Stimulated activated effector memory CD8-positive, alpha-beta T cell treated with anti-CD3 and anti-CD28 coated beads, Interleukin-12 subunit alpha, Interleukin-12 subunit beta, amount 100 ng/mL, for 72 hours (primary cell): ENCODE measurements at places on chromosomes 13 and 19.

GRCh38 chr19:43555185-43555770 lies 20.0 kb downstream of the XRCC1 start:
- DNase-seq: peak; percentile 80

DNA sequence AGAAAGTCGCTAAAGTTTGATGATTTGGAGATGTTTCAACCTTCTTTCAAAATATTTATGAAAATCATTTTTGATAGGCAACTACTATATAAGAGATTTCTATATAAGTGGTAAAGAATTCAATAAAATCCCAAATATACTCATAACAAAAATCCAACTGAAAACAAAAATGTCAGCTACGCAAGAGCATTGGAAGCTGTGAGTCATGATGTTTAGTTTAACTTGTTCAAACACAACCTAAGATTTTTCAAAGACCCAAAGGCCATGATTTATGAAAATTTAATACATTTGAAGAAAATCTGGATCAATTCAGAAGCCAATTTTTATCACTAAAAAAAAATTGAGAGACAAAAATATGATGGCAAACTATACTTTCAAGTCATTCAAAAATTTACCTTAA lies 226.6 kb downstream of the MZT1 start:
- no peak for DNase-seq

DNA sequence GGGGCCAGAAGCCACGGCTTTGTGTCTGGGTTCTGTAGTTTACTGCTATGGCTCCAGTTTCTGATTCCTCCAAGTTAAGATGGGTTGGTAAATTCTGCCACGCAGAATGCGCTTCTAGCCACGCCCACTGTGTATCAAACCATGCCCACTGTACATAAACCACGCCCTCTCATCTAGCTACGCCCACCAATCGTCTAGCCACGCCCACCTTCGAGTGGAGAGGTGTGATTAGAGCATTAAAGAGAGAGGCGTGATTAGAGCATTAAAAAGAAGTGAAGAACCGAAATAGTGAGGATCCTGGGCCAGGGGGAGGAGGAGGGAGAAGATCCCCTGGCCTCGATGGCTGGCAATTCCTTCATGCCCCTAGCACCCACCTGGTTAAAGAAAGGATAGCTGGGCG lies 43.7 kb upstream of the ADGRE5 start:
- no peak for DNase-seq

GRCh38 chr19:19775891-19776205 lies 42.9 kb upstream of the ZNF14 start:
- DNase-seq: no peak

GRCh38 chr13:65932587-65933239 lies 1297.4 kb downstream of the PCDH9 start:
- DNase-seq: no peak

GRCh38 chr19:53365899-53366493 lies 491 bp downstream of the ZNF525 start:
- DNase-seq: no peak

GRCh38 chr19:2977746-2978138 lies 378 bp downstream of the TLE6 start:
- DNase-seq: no peak

DNA sequence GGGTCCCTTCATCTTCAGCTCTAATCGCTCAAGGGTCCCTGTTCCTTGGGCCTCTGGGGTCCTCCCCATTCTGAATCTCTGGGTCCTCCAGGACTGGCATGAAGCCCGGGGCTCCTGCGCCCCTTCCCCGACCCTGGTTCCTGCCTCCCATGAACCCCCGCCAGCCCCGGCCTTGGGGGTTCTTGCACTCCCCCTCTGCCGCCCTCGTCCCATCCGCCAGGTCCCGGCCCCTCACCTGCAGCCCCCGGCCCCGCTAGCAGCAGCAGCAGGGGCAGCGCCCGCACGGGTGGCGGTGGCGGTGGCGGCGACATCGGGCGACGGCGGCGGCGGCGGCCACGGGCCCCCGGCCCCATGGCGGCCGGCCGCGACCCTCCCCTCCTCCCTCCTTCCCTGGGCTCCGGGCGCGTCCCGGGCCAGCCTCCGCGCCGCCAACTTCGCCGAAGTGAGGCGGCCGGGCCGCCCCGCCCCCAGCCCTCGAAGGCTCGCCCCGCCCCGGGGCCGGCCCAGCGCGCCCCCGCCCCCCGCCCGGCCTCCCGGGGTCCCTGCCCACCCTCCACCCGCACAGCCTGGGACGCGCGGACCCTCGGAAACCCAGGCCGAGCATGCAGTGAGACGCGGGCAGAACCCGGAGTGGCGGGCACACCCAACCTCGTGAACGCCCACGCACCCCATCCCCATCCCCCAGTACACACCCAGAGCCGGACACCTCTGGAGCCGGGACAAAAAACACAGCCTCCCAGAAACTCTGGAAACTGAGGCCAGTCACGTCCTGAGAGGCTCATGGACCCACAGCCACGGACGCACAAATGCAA lies at the start of gene NOTCH3:
TSS of gene NOTCH3 (minus strand) at position 443 of the 812 bp plus-strand sequence. CDS start at position 353, 90 bp downstream.
- DNase-seq: no peak

DNA sequence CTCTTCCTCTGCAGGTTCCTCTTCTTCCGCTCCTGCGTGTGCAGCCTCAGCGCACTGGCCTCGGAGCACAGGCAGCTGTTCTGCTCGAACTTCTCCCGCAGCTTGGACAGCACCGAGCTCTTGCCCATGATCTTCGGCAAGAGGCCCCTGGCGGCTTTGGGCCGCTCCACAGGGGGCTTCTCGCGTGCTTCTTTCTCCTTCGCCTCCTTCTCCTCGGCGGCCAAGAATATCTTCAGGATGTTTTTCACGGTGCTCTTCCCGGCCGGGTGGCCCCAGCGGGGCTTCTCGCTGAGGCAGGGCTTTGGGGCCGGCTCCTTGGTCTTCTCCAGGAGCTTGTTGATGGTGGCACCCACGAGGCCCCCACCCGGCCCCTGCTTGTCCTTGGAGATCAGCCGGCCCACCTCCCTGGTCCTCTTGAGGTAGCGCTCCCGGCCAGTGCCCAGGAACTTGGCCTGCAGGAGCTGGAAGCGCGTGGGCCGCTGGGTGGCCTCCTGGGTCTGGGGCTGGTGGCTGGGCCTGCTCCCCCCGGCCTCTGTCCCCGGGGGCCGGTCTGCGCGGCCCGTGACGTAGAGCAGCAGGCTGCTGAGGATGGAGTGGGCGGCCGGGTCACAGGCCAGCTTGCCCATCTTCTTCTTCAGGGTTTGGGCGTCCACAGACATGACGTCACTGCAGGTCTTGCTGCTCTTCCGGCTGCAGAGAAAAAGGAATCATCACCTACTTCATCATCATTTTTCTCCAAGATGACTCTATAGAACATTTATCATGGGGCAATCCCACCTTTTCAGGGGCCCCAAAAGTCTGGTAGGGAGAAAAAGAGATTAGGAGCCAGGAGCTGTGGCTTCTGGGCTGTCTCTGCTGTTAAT lies 43.8 kb upstream of the GRTP1 start:
- DNase-seq: no peak

- no peak for DNase-seq
These were observed 222.1 kb downstream of the ZIC5 start for GRCh38 chr13:99749271-99750019.
